Astrocyte of the hippocampus (primary cell): ENCODE measurements at places on chromosomes 1 and 21.

GRCh38 chr1:27779122-27779521 lies 6.1 kb downstream of the STX12 start:
- no peak for DNase-seq

- DNase-seq: no peak
Measured at GRCh38 chr1:95982711-95983110, 738.9 kb upstream of the PTBP2 start.

DNA sequence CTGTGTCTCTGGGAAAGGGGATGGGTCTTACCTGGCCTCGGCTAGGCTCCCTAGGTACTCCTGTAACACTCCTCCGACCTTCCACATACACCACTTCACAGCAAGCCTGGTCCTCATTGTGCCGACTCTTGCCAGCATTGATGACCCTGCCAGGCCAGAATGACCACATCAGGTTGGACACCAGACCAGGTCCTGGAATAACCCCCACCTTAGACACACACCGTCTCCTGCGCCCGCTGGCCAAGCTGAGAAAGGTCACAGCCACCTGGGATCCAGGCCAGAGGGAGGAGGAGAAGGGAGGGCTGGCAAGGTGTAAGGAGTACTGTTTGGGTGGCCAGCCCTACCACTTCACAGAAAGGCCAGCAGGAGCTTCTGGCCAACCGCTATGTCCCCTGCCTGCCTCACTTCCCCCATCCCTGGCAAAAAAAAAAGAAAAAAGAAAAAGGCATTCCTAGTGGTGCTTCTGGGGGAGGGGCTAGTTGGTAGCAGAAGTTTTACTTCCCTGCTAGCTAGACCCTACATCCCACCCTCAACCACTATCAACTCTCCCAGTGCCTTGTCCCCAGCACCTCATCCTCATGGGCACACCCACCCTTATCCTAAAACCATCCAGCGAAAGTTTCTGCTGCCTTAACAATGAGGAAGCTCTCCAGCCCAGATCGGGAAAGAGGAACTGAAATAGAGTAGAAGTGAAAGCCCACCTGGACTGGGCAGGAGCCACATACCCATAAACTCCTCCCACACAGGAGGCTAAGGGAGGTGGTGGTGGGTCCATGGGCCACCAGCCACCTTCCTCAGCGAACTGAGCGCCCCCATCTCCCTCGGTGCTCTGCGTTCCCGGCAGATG lies 1.4 kb downstream of the PPM1J start:
- DNase-seq: no peak

DNA sequence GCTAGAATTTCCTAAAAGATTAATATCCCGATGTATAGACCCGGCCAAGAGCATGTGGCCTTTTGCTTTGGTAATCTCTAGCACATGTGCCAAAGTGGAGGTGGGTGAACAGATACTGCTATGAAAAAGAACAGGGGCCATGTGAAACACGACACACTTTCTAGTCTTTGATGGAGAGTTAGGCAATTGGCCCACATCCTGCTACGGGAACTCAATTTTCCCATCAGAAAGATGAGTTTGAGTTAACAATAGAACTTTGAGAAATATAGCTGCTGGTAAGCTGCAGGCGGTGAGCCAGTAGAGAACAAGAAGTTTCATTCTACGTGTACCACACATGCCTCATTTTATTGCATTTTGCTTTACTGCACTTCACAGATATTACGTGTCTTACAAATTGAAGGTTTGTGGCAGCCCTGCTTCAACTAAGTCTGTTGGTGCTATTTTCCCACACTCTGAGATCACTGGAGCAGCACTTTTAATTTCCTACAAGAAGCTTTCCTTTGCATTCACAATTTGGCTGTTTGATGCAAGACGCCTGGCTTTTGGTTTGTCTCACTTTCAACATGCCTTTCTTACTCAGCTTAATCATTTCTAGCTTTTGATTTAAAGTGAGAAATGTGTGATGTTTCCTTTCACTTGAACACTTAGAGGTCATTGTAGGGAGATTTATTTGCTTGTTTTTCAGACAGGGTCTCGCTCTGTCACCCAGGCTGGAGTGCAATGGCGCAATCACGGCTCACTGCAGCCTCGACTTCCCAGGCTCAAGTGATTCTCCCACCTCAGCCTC lies 46.3 kb downstream of the HTR6 start:
- DNase-seq: no peak

DNA sequence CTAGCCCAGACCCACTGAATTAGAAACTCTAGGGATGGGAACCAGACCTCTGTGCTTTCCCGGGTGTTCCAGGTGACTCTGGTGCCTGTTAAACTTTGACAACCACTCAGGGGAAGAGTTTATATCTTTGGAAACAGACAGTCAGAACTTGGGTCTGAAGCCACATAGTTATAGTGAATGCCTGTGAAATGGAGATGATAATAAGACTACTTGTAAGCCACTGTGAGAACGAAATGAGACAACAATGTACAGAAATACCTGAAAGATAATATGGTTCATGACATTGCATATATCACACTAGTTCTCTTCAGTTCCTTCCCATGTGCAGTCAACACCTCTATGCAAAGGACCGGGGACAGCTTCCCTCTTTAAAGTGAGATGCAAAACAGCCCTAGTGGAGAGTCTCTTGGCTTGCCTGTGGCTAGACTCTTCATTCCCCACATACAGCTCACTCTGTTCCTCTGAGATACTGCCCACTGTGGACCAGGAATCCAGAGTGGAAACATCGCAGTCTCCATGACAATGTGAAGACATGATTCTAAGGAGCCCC lies 287.5 kb downstream of the ASTN1 start:
- no peak for DNase-seq

- no peak for DNase-seq
Measured at GRCh38 chr1:226994586-226995364, 54.7 kb downstream of the COQ8A start.

DNA sequence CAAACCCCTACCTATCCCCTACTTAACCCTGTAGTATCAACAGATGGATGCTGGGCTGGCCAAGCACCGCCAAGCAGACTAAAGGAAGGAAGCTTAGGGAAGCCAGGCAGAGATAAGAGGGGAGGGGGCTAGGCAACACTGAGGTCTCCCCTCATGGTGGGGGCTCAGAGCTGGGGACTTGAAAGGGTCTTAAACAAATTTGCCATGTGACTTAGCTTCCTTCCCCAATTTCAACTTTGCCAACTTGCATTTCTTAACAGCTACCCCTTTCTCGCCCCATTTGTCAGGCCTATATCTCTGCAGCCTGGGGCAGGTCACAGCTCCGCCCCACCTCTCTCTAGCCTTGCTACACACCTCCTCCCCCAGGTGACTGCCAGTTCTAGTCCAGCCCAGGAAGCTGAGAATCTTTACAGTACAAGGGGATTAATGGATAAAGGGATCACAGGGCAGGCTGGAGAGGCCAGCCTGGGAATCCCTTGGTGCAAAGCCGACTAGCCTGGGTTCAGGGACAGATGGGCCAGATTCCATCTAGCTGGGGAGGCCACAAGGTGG lies 3.4 kb downstream of the KIF21B start:
- DNase-seq: no peak

DNA sequence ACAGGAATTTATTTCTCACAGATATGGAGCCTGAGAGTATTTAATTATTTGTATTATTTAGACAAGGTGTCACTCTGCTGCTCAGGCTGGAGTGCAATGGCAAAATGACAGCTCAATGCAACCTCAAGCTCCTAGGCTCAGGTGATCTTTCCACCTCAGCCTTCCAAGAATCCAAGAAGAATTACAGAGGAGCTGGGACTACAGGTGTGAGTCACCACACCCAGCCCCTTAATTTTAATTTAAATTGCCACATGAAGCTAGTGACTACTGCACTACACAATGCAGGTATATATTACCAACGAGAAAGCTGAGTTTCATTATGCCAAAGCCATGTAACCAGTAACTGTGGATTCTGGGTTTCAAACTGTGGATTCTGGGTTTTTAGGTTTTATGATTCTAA lies 2.1 kb downstream of the KHDC4 start:
- DNase-seq: no peak

- peak; percentile 57 for DNase-seq
Measured at GRCh38 chr1:119737040-119737682, 25.4 kb downstream of the PHGDH start.

DNA sequence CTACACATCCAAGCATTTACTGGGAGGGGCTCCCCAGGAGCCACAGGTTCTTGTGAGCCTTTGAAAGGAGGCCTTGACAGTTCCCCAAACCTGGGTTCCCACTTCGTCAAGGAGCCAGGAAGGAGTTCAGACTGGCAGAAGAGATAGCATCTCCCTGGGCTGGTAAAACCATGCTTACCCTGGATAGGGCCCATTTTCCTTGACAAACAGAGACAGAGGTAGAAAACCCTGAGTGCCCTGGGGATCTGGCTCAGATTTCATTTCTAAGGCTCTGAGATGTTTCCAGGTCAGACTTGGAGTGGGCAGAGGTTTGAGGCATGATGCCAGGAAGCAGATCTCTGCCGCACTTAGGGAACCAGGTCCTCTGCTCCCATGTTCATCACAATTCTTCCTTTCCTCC lies 2.7 kb downstream of the ETNK2 start:
- no peak for DNase-seq

DNA sequence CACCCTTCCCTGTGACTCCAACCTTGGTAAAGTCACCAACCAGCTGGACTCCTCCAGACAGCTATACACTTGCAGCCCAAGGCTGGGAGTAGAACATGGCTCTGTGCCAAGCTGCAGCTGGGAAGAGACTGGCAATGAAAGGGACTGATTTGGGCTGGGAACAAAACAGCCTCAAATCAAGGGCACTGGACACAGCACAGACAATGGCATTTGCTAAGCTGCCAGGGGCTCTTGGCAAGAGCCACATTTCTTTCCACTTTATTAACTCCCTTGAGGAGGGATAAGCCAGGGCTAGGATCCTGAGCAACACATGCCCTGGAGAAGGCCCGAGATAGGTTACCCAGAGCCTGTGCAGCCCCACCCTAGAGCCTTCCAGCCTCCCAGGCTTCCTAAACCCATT lies 12.0 kb downstream of the SYT11 start:
- DNase-seq: peak; percentile 82

DNA sequence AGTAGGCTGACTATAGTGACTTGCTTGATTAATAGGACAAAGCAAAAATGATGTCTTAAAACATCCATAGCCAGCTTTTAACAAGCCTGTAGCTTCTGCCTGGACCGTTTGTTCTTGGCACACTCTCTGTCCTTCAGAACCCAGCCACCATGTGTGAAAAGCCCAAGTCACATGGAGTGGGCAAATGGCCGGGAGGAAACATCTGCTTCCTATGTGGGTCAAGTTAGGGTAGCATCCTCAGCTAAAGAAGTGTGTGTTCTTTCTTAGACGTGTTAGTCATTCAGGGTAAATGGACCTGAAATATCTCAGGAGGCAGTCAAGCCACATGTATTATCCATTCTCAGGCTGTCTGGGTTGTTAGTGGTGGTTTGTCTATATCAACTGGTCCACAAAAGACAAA lies 23.4 kb downstream of the RD3 start:
- no peak for DNase-seq

DNA sequence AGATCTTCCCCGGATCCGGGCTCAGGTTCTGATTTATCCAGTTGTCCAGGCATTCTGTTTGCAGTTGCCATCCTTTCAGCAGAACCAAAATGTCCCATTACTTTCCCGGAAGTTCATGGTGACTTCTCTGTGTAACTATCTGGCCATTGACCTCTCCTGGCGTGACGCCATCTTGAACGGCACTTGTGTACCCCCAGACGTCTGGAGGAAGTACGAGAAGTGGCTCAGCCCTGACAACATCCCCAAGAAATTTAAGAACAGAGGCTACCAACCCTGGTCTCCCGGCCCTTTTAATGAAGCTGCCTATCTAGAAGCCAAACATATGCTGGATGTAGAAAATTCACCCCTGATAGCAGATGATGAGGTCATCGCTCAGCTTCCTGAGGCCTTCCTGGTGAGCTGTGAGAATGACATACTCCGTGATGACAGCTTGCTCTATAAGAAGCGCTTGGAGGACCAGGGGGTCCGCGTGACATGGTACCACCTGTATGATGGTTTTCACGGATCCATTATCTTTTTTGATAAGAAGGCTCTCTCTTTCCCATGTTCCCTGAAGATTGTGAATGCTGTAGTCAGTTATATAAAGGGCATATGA lies 22.4 kb downstream of the AADACL4 start:
- no peak for DNase-seq

- no peak for DNase-seq
Measured at GRCh38 chr1:101233495-101233894, 3.3 kb upstream of the S1PR1 start.

DNA sequence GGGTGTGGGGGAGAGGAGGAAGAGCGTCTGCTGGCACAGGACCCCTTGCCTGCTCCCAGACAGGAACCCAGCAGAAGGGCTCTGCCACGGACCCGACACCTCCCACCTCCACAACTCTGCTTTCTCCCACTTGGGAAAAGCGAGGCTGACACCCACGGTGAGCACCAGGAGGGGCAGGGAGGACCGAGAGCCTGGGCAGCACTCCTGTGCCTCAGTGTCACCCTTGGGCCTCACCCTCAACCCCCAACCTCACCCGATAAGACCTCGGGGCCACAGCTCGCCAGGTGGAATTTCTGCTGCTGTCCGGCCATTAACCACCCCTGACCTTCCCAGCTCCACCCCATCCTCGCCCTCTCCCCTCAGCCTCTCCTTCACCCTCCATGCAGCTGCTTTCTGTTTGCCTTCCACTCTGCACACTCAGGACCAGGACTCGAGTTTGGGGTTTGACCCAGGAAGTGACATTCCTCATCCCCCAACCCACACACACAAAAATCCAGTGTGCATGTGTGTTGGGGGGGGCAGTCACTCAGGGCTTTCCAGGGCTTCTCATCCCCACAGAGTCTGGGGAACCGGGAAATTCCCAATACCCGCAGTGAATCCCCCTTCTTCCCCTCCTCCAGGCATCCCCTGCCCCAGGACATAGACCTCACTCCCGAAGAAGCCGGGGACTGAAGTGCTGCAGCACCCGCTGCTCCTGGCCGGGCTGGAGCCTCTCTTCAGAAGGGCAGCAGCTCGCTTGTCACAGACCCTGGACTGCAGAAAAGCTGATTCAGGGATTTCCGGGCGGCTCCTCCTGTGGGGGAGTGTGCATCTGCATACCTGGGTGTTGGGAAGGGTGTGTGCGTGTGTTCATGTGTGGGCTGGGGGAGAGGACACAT lies 65.8 kb downstream of the SYT2 start:
- DNase-seq: no peak

DNA sequence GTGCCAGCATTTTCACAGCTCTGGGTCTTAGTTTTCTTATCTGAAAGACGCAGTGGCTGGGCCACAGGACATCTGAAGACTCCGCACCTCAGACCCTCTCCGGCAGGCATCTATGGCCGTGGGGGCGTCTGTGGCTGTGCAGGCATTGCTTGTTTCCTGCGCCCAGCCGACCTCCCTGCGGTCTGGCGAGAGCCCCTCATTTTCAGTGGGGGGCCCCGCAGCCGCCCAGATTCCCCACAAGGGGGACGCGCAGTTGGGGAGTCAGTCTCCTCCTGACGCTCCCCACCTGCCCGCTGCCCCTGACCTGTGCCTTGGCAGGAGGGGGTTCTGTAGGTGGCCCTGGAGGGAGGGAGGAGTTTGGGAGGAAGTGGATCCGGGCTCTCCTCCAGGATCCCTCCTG lies 3.5 kb upstream of the TFF1 start:
- no peak for DNase-seq

DNA sequence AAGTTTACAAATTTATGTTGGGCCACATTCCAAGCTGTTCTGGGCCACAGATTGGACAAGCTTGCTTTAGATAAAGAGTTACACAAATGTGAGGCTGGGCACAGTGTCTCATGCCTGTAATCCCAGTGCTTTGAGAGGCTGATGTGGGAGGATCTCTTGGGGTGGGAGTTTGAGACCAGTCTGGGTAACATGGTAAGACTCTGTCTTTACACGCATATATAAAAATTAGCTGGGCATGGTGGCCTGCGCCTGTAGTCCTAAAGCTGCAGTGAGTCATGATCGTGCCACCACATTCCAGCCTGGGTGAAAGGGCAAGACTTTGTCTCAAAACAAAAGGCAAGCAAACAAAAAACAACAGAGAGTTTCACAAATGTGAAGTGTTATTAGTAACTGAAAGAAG lies 5.9 kb upstream of the VCAM1 start:
- DNase-seq: peak; percentile 61
